ENCODE measurements at places on chromosomes 4 and X.

DNA sequence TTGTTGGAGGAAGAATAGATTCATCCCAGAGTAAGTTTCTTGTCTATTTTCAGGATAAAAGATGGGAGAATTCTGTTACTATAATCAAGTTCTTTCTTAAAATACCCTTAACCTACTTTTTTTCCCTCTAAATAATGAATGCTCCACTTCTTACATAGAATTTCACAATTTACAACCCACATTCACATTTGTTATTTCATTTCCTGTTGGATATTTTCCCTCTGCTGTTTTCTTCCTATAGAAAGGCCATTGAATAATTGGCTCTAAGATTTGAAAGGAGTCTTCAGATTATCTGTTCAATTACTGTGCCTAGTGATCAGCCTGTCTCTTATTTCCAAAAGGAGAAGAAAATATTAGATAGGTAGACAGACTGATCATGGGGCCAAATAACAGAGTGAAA lies 79.7 kb downstream of the CPE start:
- no peak for DNase-seq

DNA sequence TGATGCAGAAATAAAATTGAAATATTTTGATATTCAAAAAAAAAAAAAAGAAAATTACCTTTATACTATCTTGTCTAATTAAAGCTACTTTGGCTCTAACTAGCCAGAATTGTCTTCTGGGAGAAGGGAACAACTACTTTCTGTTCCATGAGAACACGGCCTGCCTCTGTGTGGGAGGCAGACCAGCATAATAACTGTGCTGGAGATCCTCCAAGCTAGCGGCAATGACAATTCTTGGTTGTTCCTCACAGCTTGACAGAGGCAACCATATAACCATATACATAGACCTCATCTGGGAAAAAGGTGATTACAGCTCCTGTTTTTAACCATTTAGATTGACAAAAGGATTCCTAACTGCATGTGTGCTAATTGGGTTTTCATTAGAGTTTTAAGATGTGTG lies 95.7 kb downstream of the RBMX2 start:
- DNase-seq = no peak

- no peak for DNase-seq
These were observed 16.3 kb downstream of the MAN2B2 start for GRCh38 chr4:6591313-6591712.

DNA sequence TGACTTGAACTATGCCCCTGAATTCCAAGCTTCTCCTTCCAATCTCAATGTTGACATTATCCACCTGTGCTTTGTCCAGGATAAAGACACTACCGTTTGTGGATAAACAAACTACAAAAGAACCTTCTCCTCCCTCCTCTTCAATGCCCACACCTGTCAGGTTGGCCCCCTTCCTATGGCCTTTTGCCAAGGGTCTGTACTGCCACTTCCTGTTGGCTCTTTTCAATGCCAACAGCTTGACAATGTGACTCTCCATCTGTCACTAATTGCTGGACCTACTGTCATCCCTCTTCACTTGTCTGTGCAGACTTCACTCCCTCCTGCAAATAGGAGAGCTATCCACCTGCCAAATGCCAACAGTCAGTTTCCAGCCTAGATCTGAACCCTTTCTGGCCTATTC lies 35.8 kb upstream of the MID1 start:
- no peak for DNase-seq

DNA sequence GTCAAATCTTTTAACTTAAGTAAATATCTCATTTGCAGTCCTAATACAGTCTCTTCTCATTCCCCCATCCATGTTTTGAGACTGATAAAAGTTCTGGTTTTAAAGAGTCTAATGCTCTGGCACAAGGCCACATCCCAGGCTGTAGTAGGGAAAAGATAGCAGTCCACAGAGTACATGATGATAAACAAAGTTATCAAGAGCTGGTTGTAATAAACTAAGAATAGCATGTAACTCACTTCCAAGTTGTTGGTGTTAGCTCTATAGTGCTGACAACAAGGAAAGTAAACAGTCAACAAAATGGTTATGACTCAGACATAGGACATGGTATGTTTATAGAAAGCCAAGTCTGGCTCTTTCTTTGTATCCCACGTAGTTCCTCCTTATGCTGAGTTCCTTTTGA lies 21.8 kb upstream of the AREG start:
- DNase-seq = no peak

- DNase-seq = no peak
These were observed 1248.1 kb downstream of the RAPGEF2 start for GRCh38 chr4:160350944-160351343.
